Aorta (tissue), 5 donors: ENCODE measurements at places on chromosomes 5 and 9.

GRCh38 chr5:126284977-126285696 is 138.1 kb upstream of the GRAMD2B start:
- H3K36me3 ChIP-seq: no peaks in the 10 kb centered on the region
- no peak overlapping the region for H3K4me3 ChIP-seq
- H3K4me1 ChIP-seq: no peaks in the 10 kb centered on the region
- DNase-seq: no peak
- H3K27ac ChIP-seq: no peak overlapping the region

DNA sequence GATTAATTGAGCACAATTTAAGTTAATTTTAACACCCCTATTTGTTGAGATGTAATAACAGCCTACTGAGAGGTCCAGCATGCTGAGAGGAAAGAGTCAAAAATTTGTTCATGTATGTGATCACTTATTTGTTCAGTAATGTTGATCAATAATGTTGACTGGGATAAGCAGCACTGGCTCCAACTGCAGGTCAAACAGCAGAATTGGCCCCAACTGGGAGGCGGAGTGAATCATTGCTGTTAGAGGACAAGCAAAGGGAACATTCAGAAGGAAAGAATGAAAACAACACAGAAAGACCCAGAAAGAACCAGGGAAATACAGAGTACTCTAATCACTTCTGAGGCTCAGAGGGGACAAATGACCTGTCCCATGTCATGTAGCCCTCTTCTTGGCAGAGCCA is 221.1 kb downstream of the COMMD10 start:
- H3K4me1 ChIP-seq: no peaks in the 10 kb centered on the region
- no peaks in the 10 kb centered on the region for H3K27me3 ChIP-seq
- H3K36me3 ChIP-seq: peaks cover 21% of the 10 kb centered on the region
- no peak overlapping the region for H3K27ac ChIP-seq

DNA sequence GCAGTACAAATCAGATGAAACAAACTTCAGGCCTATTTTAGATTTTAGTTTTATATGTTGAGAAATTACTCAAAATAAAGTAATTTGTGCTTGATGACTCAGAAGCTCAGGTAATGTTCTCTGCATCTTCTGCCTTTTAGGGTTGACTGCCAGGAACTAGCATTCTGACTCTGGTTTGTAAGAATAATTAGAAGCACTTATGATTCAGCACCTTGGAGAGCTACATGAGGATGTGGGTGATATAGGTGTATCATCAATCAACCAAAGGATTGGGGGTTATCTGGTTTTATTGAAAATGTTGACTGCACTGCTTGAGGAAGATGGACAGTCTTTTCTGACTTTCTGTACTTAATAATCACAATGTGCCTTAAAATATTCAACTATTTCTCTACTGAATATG is 118.7 kb upstream of the SGCD start:
- H3K4me1 ChIP-seq: no peaks in the 10 kb centered on the region
- H3K36me3 ChIP-seq: no peaks in the 10 kb centered on the region
- no peak overlapping the region for H3K27ac ChIP-seq
- H3K27me3 ChIP-seq: no peaks in the 10 kb centered on the region
- H3K4me3 ChIP-seq: no peak overlapping the region

GRCh38 chr5:77282337-77283027 is 72.0 kb downstream of the PDE8B start:
- no peak overlapping the region for H3K4me3 ChIP-seq
- no peaks in the 10 kb centered on the region for H3K4me1 ChIP-seq
- no peak overlapping the region for H3K27ac ChIP-seq
- peak; percentile 57 for DNase-seq
- H3K36me3 ChIP-seq: no peaks in the 10 kb centered on the region

DNA sequence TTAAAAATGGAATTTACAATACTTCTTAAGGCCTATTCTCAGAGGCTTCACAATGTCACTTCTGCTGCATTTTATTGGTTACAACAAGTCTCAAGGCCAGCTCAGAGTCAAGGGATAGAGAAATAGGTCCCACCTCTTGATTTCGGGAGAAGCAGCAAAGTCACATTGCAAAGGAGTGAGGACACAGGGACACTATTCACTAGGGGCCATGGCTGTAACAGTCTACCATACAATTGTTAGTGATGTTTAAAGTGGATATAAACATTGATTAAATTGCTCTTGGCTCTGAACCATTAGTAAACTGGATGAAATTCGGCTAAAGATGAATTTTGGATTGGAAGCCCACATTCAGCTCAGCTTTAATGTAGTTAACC is 21.7 kb upstream of the CMBL start:
- H3K27me3 ChIP-seq: no peaks in the 10 kb centered on the region
- H3K27ac ChIP-seq: peak overlapping the region; percentile 29
- no peak for DNase-seq

- H3K36me3 ChIP-seq: no peaks in the 10 kb centered on the region
Observed at GRCh38 chr5:92019376-92019990, 636.4 kb upstream of the ARRDC3 start.

DNA sequence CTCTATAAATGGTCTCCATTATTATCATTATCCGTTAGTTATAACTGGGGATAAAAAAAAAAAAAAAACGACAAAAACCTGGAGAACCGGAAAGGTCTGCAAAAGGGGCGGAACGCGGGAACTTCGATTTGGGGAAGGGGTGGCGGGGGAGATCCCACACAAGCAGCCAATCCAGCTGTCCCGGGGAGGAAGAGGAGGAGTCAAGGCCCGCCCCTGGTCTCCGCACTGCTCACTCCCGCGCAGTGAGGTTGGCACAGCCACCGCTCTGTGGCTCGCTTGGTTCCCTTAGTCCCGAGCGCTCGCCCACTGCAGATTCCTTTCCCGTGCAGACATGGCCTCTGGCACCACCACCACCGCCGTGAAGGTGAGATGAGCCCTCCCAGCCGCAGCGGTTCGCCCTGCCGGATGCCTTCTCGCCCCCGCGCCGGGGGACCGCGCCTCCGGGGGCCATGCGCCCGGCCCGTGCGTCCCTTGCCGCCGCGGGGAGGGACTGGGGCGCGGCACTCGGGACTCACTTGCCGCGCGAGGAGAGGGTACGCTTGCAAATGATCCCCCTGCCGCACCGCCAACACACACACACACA is at the start of gene MTAP:
TSS of gene MTAP (plus strand) at position 219 of the 583 bp plus-strand sequence. CDS start at position 332, 113 bp downstream.
- H3K27me3 ChIP-seq: no peaks in the 10 kb centered on the region
- H3K4me1 ChIP-seq: no peaks in the 10 kb centered on the region
- H3K27ac ChIP-seq: peak within 1 kb of the TSS; percentile 75
- peak within 1 kb of the TSS; percentile 32 for H3K4me3 ChIP-seq
- H3K36me3 ChIP-seq: no peaks in the 10 kb centered on the region

DNA sequence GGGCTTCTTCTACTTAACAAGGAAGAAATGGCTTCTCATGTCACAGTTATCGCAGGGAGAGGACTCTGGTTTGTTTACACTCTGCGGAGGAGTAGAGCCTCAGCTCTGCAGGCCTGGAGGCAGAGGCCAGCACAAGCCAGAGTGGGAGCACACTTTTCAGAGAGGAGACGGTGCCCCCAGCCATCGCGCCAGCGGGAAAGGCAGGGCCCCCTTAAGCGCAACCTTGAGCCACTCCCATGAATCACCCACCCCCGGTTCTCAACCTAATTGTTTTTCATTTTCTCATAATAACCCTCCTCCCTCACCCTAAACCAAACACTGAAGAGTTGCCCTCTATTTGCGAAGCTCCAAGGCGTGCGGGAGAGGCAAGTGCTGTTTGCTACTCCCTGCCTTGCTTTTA is 208.4 kb upstream of the TBCA start:
- no peak for DNase-seq
- H3K27me3 ChIP-seq: no peaks in the 10 kb centered on the region
- no peaks in the 10 kb centered on the region for H3K4me1 ChIP-seq
- no peaks in the 10 kb centered on the region for H3K36me3 ChIP-seq
- no peak overlapping the region for H3K27ac ChIP-seq

DNA sequence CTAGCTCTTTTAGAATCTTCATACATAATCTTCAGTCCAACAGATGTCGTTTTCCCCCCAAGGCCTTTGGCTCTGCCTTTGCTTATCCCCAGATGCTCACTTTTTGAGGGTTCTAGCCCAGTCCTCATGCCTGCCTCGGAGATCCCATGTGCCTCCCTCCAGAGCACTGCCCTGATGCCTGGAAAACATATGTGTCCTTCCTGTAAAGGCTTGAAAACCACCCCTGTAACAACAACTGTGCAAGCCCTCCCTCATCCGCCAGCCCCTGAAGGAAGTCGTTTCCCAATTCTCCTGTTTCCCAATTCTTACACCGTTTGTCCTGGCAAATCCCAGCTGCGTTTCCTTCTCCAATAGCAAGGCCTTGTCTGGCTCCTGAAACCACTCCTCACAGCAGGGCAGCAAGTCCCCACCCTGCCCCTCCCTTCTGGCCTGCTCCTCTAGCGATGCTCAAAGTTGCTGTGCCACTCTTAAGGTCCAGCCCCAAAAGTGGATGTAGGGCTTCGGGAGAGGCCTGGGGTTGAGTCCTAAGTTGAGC is 52.2 kb downstream of the SLC36A1 start:
- no peak overlapping the region for H3K27ac ChIP-seq
- no peak overlapping the region for H3K4me3 ChIP-seq
- DNase-seq: no peak
- no peaks in the 10 kb centered on the region for H3K36me3 ChIP-seq

DNA sequence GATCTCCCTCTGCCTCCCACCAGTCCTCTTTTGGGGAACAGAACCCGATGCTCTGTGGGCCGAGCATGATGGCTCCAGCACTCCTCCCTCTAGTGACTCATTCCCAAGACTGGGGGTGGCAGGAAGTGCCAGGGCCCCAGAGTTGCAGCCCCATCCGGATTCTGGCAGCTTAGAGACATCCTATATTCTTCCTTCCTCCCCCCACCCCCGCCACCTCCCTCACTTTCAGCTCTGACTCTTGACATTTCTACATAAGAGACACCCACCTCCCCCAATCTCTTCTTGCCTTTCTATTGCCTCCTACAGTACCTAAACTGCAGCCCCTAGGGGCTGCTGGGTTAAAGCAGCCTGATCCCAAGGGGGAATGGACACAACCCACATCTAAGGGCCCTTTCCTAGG is 47.1 kb upstream of the MATR3 start:
- DNase-seq: no peak

GRCh38 chr5:77379558-77380061 is 112.5 kb downstream of the WDR41 start:
- no peaks in the 10 kb centered on the region for H3K27me3 ChIP-seq
- H3K4me1 ChIP-seq: no peaks in the 10 kb centered on the region
- H3K27ac ChIP-seq: no peak overlapping the region
- H3K4me3 ChIP-seq: no peak overlapping the region
- H3K36me3 ChIP-seq: no peaks in the 10 kb centered on the region
- DNase-seq: no peak

- H3K4me3 ChIP-seq: no peak overlapping the region
- H3K36me3 ChIP-seq: no peaks in the 10 kb centered on the region
- no peaks in the 10 kb centered on the region for H3K27me3 ChIP-seq
- DNase-seq: no peak
- no peak overlapping the region for H3K27ac ChIP-seq
- H3K4me1 ChIP-seq: no peaks in the 10 kb centered on the region
Observed at GRCh38 chr5:32505756-32506155, 61.2 kb upstream of the ZFR start.

DNA sequence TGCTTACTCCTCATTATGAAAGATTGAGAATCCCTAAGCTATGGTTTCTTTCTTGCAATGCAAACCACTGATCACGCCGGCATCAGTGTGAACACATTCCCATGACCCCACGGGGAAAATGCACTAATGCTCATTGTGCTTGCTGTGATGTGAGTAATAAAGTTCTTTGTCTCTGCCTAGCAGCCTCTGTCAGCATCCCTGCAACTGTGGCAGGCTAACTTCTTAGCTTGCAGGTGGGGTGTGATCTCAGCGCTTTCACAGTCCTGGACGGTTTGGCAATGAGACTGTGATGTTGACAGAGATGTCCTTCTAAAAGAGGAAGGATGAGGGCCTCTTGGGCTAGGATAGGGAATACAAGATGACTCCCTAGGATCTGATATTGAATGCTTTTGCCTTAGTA is 1218.7 kb downstream of the EFNA5 start:
- no peaks in the 10 kb centered on the region for H3K36me3 ChIP-seq
- no peak overlapping the region for H3K27ac ChIP-seq
- DNase-seq: no peak
- H3K27me3 ChIP-seq: no peaks in the 10 kb centered on the region

DNA sequence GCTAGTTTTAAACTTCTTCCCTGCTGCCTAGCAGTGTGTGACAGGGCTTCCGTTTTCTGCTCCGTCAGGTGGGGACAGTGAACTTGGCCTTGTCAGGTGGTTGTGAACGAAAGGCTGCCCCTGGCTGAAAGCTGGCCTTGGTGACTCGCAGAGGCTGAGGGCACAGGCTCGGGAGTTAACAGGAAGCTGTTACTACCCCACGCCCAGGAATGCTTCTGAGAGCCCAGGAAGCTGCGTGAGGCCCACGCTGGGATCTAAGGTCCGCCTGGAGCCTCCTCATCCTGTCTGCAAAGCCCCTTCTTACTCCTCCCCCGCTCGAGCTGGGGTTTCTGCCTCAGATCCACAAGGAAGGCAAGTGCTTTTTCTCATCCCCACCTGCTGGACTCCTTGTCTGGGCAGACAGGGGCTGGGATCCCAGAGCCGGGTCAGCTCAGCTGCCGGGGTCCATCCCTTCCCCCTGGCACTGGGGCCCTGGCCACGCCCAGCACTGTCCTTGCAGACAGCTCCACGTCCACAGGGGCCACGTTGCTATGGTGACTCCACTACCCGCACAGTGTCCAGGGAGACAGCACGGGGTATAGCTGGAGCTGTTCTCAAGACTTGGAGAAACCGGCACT is 124.7 kb upstream of the TBC1D2 start:
- H3K4me3 ChIP-seq: no peak overlapping the region
- no peak overlapping the region for H3K27ac ChIP-seq
- H3K4me1 ChIP-seq: no peaks in the 10 kb centered on the region

DNA sequence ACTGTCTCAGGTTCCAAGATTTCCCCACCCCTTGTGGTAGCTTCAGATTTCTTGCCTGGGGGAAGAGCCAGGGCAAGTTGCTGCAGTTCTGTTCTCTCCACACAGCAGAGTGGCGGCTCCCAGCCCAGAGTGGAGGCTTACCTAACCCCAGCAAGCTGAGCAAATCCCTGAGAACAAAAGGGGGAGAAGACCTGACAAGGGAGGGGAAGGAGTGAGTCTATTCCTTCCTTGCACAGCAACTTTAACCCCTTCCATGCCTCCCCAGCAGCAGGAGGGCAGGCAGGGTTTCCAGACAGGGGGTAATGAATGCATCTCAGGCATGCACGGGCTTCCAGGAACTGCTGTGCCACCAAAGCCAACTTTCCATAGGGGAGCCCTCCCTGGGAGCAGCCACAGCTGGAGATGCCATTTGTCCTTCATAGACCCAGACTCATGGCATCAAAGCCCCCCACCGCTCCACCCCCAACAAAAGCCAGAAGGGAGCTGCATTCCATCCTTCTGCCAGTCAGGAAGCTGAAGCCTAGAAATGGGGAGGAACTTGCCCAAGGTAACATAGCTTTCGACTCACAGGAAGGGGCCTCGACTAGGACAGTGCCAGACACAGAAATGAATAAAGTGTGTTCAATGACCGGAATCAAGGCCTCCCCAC is 28.8 kb upstream of the FAT2 start:
- H3K27me3 ChIP-seq: no peaks in the 10 kb centered on the region
- no peak overlapping the region for H3K27ac ChIP-seq

- no peaks in the 10 kb centered on the region for H3K36me3 ChIP-seq
- no peaks in the 10 kb centered on the region for H3K4me1 ChIP-seq
- no peaks in the 10 kb centered on the region for H3K27me3 ChIP-seq
- no peak for DNase-seq
Observed at GRCh38 chr5:32511776-32512374, 67.3 kb upstream of the ZFR start.

GRCh38 chr5:54547711-54548250 is 30.2 kb downstream of the SNX18 start:
- H3K4me3 ChIP-seq: no peak overlapping the region
- H3K4me1 ChIP-seq: peaks cover 15% of the 10 kb centered on the region
- DNase-seq: no peak
- peaks cover 10% of the 10 kb centered on the region for H3K36me3 ChIP-seq
- no peaks in the 10 kb centered on the region for H3K27me3 ChIP-seq
- H3K27ac ChIP-seq: no peak overlapping the region
